Fibroblast of skin of right quadriceps (primary cell): ENCODE measurements at places on chromosomes 5 and 9.
A peak's percentile ranks its signal among the peaks of the same experiment; 100 is the strongest.

GRCh38 chr9:7117676-7118561 is 360.1 kb downstream of the KDM4C start:
- DNase-seq = peak; percentile 78

DNA sequence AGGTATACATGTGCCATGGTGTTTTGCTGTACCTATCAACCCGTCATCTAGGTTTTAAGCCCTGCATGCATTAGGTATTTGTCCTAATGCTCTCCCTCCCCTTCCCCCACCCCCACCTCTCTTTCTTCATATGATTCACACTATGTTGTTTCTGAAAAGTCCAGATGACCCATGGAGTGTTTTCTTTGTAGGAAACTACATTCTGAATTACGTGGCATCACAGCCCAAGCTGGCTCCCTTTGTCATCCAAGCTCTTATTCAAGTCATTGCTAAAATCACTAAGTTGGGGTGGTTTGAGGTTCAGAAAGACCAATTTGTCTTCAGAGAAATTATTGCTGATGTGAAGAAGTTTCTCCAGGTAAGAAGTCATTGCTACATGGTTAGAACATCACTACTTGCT is 30.4 kb downstream of the RANBP17 start:
- peak; percentile 18 for DNase-seq

DNA sequence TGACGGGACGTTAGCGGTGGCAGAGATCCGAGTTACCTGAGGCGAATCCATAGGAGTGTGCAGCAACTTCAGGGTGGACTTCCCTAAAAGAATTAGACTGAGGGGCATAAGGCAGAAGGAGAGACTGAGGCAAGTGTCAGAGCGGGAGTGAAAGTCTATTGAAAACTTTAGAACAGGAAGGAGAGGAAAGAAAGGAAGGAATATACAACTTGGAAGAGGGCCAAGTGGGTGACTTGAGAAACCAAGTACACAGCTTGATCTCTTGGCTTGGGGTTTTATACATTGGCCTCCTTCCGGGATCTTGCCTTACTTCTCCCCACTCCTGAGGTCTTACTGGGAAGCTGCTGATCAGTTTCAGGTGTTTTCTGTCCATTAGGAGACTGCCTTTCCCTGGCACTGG is 84.9 kb downstream of the SNX18 start:
- DNase-seq = no peak

DNA sequence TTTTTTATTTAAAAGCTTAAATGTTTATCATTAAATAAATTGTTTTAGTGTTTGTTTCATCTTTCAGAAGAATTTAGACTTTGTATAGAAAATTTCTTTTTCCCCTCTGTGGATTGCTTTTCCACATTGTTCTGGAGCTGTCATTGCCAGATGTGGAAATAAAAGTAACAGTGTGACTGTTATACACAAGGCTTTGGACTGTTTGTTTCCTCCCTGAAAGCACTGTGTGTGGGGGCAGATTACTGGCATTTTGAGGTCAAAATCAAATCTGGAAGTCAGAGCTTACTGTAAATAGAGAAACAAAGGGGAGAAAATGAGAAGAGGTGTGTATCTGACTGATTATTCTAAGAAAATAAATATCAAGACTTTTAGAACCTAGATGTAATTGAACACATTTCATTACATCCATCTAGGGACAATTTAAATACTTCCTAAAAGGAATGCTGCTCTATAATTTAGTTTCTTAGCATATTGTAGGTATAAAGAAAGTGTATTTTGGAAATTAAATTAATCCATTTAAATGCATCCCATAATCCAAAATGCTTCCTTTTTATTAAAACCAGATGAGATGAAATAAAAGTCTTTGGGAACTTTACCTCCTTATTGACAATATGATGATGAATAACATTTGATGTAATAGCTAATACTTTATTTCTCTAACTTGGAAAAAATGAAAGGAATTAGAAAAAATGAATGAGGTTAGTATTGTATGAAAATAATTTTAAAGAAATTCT is 51.9 kb downstream of the ERCC6L2 start:
- no peak for DNase-seq

GRCh38 chr5:131384616-131385214 is 120.9 kb downstream of the CDC42SE2 start:
- no peak for DNase-seq

DNA sequence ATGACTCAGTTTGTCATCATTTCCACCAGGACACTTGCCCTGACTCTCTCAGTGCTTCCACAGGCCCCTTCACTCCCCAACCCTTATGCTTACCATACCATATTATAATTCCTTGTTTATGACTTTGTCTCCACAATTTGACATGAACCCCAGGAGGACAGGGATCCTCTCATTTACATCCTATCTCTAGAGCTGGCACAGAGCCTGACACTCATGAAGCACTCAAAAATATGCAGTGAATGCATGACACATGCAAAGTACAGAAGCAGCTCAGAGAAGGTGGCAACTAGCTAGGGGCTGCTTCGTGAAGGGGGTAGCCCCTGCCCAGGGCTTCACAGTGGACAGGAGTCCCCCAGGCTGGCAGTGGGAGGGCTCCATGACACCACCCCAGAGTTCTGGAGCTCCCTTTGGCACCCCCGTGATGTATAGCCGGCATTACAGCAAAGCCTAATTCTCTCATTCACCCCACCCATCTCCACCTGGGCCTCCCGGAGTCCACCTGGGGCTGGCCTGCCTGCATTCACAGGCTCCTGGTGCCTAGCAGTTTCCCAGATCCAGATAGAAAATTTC is 112.0 kb upstream of the SPOCK1 start:
- peak; percentile 62 for DNase-seq

GRCh38 chr5:176818391-176819098 is 8.2 kb downstream of the UNC5A start:
- no peak for DNase-seq

DNA sequence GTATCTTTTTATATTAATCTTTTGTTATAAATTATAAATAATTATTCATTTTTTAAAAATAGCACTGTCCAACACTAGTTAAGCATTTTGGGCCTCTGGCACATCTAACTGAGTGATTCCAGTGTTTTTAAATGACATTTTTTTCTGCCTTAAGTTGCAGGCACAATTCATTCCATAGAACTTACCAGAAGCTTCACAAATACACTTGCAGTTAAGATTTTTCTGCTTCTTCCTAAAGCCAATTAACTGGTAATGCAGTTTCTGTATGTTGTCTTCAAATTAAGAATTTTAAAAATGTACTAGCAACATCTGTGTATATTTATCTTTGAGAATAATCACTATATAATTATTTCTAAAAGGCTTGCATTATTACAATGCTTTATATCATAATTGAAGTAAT is 11.2 kb upstream of the NFIB start:
- DNase-seq = no peak

- peak; percentile 31 for DNase-seq
These were observed 700 bp downstream of the SKP2 start for GRCh38 chr5:36152324-36153297.

DNA sequence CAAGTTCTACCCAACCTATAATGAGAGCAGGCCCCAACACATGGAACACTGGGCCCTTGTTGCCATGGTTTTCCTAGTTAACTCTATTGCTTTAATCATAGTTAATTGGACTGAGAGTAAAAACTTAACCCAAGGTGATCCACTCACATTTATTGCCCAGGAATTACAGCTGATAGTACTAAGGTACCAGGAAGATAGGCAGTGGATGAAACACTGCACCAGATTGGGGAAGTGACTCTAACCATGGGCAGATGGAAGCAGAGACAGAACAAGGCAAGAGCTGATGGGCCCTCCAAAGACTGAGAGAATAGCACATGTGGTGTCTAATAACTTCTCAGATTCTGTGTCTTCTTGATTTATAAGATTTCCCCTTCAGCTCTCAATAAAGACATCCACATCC is 145.7 kb upstream of the TRIM32 start:
- no peak for DNase-seq

GRCh38 chr9:111810908-111811307 is 16.2 kb upstream of the SHOC1 start:
- DNase-seq = no peak

GRCh38 chr5:130251931-130252330 is 347.7 kb downstream of the CHSY3 start:
- DNase-seq = no peak

DNA sequence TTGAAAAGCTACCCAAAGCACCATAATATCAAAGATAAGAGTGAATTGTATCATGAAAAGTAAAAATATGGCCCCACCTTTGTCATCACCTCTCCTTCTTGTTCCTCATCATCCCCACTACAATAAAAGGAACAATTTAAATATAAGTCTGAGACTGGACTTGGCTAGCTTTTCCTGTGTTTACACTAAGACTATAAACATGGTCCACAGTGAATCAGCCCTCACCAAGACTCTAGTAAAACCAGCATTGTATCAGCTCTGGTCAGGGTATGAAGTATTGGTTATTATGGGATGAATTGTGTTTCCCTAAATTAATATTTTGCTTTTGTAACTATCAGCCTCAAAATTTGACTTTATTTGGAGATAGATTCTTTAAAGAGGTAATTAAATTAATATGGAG is 105.4 kb downstream of the SLC25A46 start:
- DNase-seq = no peak

DNA sequence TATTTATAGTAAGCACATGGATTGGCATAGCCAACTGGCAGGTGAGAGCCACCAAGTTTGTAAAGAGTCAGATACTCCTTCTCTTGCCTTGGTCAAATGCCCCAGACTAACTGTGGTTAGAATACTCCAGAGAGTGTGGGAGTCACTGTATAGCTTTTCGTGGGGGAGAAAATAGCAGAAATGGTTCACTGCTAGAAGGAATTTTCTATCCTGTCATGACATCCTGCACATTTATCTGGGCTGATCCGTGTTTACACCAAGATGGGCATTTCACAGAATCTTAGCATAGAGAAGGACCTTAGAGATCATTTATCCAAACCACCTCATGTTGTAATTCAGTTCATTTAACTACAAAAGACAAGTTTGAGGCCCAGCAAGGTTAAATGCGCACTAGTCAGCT is 460.8 kb downstream of the ENC1 start:
- DNase-seq = no peak

GRCh38 chr9:136974817-136975535 is 2.3 kb upstream of the PTGDS start:
- DNase-seq = no peak

- no peak for DNase-seq
These were observed 91.3 kb upstream of the KIF2A start for GRCh38 chr5:62214701-62215100.

- no peak for DNase-seq
These were observed 1037.3 kb upstream of the CDH6 start for GRCh38 chr5:30156156-30156555.
